Ureter (tissue), 1 donor: ENCODE measurements at places on chromosomes 2 and 18.
A peak's percentile ranks its signal among the peaks of the same experiment; 100 is the strongest.

DNA sequence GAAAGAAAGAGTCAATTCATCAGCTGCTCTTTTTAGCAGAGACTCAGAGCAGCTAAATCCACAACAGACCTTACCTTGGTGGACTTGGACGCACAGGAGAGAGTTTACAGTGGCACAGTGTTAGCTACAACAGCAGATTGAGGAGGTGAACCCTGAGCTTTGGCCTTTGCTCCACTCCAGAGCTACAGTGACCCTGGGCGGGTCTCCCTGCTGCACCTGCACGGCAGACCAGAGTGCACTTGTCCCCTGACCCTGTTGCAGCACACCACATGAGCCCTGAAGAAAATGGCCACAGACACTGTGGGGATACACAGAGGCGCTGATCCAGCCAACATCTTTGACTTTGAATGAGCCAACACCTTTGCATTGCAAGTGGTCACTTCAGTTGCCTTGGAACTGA, 11.0 kb downstream of the SLC19A3 start:
- DNase-seq, result no peak

- DNase-seq, result no peak
Measured at GRCh38 chr18:7601936-7602335, 34.8 kb downstream of the PTPRM start.

DNA sequence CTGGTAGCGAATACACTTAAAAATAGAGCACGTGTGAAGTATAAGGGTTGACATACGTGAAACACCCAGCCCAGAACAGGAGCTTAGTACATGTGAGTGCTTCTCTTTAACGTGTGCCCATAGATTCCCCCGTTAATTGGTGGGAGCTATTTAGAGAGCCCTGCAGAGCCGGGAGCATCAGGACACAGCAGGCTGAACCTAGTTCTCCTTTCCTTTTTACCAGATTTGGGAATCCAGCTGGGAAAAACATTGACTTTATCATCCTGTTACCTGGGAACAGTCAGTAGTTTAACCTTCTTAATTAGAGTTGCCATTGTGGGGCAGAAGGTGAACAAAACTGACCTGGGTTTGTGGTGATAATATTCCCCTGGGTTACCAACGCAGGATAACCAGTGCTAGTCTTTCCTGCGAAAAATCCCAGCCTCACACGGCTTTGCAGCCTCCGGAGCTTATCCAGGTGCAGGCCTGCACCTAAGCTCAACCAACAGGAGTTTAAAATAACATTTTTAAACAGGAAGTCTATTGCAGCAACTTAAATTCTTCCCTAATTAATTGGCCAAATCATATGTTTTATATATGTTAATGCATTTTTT, 78.1 kb upstream of the SPTBN1 start:
- DNase-seq, result no peak

DNA sequence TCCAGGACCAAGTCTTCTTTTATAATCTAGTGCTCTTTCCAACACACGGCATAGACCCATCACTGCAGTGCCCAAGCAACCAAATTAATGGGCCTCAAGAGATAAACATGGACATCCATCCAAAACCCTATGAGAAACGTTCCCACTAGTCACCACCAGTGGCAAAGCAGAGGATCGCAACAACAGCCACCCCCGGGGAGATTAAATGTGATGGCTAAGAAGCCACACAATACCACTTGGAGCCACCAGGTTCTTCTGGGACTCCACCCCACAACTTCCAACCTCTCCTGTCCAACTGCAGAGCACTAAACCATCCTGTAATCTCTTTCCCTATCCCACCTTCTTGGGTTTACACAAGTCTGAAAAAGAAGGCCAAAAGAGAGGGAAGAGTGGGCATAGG, 123.8 kb downstream of the BCL11A start:
- DNase-seq, result no peak

DNA sequence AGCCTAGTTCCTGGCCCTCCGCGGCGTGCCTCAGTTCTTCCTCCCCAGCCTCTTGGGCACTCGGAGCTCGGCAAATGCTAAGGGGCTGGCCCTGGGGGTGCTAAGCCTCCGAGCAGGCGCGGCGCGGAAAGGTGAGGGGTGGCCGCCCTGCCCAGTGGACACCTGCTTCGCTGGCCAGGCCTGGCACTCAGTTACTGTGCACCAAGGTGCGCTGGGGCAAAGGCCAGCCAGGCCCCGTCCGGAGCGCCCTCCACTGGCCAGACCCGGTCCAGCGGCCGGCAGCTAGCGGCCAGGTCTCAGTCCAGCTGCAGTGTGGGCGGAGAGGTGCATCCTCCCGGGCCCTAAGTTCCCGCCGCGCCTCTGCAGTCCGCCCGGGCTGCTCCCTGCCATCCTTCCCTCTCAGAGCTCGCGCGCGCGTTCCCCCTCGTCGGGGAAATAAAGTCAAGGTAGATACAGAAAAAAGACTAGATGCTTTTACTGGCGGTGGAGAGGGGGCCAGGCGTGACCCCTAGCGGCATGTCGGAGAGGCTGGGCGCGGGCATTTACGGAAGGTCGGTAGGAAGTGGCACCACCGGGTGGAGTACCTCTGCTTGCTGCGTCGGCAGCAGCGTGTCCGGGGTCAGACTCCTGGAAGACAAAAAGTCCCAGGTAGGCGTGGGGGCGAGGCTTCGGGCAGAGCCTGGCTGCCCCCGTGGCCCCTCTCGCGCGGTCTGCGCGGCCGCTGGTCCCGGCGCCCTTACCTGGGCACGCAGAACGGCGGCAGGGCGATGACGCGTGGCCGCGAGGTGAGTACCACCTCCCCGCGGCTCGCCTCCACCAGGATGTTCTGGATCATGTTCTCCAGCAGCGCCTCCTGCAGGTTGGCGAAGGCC, 9.4 kb upstream of the CRYBA2 start:
- no peak for DNase-seq

GRCh38 chr2:102294802-102295489, 16.4 kb upstream of the IL1RL1 start:
- DNase-seq, result no peak

GRCh38 chr2:24435391-24436316, 55.4 kb upstream of the NCOA1 start:
- DNase-seq, result peak; percentile 75
